ENCODE measurements at places on chromosomes 1 and 21. TPM values are rescaled to one million over a fixed set of nuclear protein-coding genes. Genes with fewer than 3 reads are reported as not detected.

Gene KISS1
- not detected for total RNA-seq

Gene CHD5
- 0.83 TPM for total RNA-seq

Gene KRTAP21-2
- total RNA-seq = not detected

Gene FCRLA
- total RNA-seq = 0.67 TPM

Gene LCE3E
- total RNA-seq = not detected

Gene CYP4A11
- not detected for total RNA-seq

Gene RHBDL2
- total RNA-seq = 7.5 TPM

Gene HSPA6
- total RNA-seq = 0.45 TPM

Gene FAM163A
- total RNA-seq = not detected

Gene ZBTB7B
- 66.9 TPM for total RNA-seq

Gene EPHA8
- not detected for total RNA-seq

Gene ATP6V1G3
- not detected for total RNA-seq

Gene IGSF3
- total RNA-seq = 134 TPM

Gene CR1L
- not detected for total RNA-seq

Gene SPATC1L
- total RNA-seq = 0.26 TPM

Gene ERICH3
- total RNA-seq = not detected

Gene HRNR
- total RNA-seq = not detected

Gene SF3B4
- 14.2 TPM for total RNA-seq

Gene ZNF697
- total RNA-seq = 7.3 TPM

Gene SFN
- 2,555 TPM for total RNA-seq

Gene CCDC190
- not detected for total RNA-seq

Gene F13B
- total RNA-seq = not detected

Gene LCA5L
- total RNA-seq = 1.6 TPM

Gene OR2G2
- not detected for total RNA-seq
